ENCODE measurements at places on chromosomes 4 and X.

GRCh38 chr4:94480362-94480951 lies 28.7 kb downstream of the PDLIM5 start:
- peak; percentile 1 for DNase-seq

DNA sequence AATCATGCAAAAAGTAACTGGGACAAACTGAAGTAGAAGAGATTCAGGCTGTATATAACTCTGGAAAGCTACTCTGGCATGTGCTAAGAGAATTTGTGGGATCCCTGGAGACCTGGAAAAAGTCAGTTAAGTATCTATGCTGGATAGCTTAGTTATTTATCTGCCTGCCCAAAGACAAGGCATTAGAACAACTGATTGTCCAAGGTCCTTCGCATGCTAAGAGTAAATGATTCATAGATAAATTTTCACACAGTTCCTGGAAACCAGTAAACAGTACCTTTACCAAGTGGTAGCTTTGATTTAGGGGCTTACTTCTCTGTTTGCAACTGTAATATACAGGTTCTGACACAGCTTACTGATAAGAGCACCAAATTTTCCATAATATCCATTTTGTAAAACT lies 104.8 kb downstream of the ATP11C start:
- no peak for DNase-seq

DNA sequence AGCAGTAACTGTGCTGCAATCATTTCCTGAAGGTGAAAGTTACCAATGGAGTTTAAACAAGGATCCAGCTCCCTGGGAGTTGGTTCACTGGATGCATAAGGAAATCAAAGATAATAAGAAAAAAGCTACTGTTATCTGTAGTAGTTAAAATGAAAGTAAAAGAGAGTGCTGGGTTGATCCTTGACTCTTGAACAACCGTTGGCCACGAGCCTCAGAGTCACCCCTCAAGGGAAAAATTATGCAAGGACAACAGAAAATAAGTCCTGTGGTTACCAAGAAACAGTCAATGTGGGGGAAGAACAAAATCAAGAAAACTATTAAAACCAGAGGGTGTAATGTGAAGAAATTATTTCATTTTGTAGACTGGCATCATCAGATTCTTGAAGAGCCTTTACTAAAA lies 49.7 kb upstream of the DDIT4L start:
- no peak for DNase-seq

GRCh38 chrX:147498796-147499195 lies 412.9 kb upstream of the FMR1 start:
- no peak for DNase-seq

DNA sequence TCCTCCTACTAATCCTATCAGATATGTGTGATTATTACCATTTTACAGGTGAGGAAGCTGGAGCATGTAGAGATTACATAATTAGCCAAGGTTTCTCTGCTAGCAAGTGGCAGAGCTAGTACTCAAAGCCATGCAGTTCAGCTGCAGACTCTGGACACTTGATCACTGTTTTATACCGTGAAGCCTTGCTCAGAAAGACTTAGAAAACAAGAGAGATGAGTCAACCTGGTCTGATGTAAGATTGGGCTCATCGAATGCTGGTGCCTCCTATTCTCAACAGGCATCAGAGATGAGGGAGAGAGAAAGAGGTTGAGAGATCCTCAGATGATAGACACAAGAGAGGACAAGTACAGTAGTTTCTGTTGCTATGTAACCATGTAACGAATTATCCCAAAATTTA lies 19.0 kb upstream of the PDE5A start:
- no peak for DNase-seq

DNA sequence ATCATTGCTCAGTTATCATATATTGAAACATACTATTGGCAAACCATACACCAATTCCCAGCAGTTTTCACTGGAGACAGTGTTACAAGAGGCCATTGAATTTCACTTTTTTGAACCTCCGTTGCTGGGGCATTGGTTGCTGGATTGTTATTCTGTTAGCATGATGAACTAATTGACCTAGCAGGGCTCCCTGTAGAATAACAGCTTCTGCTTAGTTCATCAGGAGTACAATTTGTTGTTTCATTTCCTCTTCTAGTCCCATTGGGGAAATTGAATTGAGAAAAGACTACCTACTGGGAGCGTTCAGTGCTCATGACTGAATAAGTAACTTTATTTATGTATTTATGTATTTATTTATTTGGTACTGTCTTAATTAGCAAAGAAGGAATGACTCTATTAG lies 151.6 kb downstream of the SLIT2 start:
- DNase-seq, result no peak

- no peak for DNase-seq
Measured at GRCh38 chrX:38109042-38109898, 102.9 kb downstream of the SYTL5 start.

DNA sequence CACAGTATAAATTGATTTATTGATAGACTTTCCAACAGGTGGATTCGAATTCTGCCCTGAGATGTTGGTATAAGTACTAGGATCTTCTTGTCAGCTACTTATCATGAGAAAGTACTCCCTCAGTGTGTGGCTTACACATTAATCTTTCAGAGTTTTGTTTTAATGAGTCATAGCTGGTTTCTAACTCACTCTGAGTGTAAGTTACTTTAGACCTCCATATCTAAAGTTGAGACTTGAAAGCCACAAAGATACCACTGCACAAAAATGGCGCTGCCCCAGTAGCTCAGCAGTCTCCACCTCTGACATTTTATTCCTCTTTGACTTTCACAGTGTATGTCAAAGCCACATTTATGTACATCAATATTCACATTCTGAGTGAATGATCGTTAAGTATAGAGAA lies 318.5 kb downstream of the ARAP2 start:
- DNase-seq, result no peak

DNA sequence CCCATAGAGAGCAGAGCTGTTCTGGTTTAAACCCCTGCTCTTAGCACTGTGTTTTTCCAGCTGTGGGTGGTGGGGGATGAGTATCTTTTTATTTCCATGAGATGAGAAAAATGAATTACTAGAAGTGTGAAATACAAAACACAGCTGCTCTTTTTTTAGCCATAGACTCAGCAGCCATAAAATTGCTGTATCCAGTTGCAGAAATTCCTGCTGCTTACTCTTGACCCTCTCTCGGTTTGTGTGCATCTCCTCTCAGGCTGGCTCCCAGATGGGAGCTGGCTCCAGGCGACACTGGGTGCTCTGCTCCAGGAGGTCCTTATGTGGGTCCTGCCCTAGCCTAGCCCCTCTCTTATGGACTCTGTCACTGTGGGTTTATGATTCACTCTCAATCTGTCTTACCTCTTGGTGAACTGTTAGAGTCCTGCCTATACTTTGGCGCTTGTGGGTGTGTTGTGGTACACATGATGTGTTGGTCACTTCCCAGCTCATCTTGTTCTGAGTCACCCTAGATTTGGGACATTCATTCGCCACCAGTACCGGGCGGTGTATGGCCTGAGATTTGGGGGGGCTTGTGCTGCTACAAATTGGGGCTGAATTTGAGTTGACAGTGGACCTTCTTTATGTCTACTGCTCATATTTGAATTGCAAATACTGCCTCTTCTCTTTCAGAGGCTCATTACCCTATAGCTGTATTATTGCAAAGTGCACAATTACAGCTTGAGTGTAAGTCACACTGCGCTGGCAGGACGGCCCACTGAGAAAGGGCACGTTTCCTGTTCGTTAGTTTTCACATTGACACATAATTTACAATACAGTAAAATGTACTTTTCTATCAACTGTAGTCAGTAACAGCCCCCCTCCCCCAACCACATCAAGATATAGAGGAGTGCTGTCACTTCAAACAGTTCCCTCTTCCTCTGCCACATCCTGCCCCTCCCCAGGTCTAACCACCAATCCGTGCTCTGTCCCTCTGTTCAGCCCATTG lies 46.9 kb upstream of the MSANTD1 start:
- DNase-seq, result no peak

DNA sequence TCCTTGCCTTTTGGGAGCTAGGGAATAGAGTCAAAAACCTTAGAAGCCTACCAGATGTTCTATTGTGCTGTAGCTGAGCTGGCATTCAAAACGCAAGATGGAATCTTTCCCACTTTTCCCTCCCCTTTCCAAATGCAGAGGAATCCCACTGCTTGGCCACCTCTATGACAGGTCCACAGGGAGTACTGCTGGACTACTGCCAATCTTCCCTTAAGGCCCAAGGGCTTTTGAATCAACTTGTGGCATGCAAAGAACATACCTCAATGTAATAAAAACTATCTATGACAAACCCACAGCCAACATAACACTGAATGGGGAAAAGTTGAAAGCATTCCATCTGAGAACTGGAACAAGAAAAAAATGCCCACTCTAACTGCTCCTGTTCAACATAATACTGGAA lies 139.2 kb upstream of the AGTR2 start:
- DNase-seq, result no peak

- DNase-seq, result no peak
Measured at GRCh38 chrX:15358533-15358932, 23.2 kb upstream of the PIGA start.

- DNase-seq, result no peak
Measured at GRCh38 chrX:80747832-80748231, 61.8 kb downstream of the BRWD3 start.

DNA sequence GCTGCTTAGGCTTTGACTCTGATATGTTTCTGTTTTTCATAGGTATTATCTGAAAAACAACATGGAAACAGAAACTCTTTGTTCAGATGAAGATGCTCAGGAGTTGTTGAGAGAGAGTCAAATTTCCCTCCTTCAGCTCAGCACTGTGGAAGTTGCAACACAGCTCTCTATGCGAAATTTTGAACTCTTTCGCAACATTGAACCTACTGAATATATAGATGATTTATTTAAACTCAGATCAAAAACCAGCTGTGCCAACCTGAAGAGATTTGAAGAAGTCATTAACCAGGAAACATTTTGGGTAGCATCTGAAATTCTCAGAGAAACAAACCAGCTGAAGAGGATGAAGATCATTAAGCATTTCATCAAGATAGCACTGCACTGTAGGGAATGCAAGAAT lies 238.6 kb downstream of the RAPGEF2 start:
- DNase-seq, result no peak

DNA sequence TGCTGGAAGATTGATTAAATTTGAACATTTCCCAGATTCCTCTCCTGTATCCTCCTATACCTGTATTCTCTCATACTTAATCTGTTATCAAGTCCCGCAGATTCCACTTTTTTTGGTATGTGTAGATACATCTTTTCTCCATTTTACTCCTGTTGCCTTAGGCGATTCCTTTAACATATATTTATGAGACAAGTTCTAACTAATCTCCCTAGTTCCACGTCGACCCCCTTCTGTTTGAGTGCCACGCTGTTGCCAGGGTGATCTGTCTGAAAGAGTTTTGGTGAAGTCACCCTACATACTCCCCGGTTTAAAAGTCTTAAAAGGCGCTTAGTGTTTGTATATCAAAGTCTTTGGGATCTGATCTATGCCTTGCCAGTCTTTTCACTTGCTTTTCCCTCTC lies 2.4 kb downstream of the HNRNPH2 start:
- DNase-seq, result no peak

GRCh38 chrX:7908821-7909220 lies 18.4 kb downstream of the PNPLA4 start:
- no peak for DNase-seq

GRCh38 chrX:39453889-39454621 lies 643.7 kb downstream of the BCOR start:
- DNase-seq, result no peak

DNA sequence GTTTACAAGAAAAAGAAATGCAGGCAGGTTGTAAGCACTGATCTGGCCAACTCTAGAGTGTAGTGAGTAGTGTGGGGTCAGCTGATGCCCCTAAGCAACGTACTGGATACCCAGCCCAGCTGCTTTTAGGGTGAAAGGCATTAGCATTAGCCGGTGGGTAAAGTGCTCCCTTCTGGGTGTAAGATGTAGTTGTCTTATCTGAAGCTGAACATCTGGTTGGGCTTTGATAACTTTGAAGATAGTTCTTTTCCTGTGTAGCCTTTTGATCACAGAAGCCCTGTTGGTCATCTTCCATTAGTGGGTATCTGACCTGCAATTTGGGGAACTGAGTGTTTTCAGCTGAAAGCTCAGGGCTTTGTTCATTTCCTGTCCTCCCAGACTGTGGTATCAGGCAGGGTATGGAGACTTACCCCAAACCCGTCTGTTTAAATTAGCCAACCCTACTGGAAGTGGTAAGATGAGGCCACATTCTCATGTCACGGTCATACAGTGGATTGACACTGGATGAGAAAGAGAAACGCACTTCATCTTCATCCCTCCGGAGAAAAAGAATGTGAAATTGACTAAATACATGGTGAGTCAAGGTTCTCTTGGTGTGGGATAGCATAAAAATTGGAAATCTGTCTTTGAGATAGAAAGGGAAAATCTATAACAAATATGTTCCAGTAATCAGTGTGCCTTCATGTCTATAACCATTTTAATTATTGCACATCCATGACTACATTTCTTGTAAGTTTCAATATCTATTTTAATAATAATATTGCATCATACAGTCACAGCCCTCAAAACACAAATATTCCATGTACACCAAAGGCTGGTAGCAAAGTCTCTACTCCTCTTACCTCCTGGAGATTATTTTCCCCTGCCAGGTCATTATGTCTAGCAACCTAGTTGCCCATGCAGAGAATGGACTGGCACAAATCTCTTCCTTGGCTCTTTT lies 8.7 kb downstream of the RHOH start:
- no peak for DNase-seq

GRCh38 chr4:175947117-175947722 lies 118.4 kb upstream of the WDR17 start:
- peak; percentile 4 for DNase-seq

GRCh38 chr4:997375-998071 lies 4.3 kb upstream of the SLC26A1 start:
- no peak for DNase-seq

DNA sequence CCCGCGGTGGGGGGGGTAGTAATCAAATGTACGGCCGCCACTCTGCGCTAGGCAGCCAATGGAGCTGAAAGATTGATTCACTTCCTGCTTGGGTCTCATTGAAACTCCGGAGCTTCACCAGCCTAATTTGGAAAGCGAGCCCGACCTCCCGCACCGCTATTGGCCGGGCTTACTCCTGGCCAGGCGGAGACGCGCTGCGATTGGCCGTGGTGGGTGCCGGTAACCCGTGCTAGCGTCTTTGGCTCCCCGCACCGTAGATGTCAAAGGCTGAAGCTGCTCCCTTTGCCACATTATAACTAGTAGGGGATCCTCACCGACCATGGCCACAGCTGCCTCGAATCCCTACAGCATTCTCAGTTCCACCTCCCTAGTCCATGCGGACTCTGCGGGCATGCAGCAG lies at the start of gene POU3F4:
Gene POU3F4 (plus strand): TSS at position 285 of the 400 bp plus-strand sequence. CDS start 35 bp downstream, at position 320.
- DNase-seq, result no peak

GRCh38 chrX:46635186-46635585 lies 61.6 kb downstream of the CHST7 start:
- no peak for DNase-seq

- DNase-seq, result no peak
Measured at GRCh38 chrX:17154001-17154400, 207.5 kb downstream of the REPS2 start.

GRCh38 chr4:181597766-181598165 lies 645.4 kb upstream of the TENM3 start:
- no peak for DNase-seq

- DNase-seq, result no peak
Measured at GRCh38 chrX:124232523-124233201, 99.8 kb upstream of the TEX13D start.

DNA sequence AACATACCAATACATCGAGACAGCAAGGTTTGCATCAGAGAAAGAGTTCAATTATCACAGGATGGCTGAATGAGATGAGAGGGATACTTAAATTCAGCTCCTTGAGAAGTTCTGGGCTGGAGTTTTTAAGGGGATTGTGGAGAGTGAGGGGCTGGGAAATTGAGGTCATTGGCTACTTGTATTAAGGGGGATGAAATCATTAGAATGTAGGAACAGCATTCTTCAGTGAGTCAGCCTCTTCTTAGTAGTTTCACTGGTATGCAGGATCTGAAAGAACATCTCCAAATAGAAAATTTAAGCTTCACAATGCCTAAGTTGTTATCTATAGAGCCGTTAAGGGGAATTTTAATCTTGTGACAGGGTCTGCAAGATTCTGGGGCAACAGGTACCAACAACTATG lies 211.6 kb upstream of the TAPT1 start:
- no peak for DNase-seq
